Anterior cingulate cortex (tissue), 58 donors: ENCODE measurements at places on chromosomes 7 and 10.

GRCh38 chr7:138075350-138075749, 909 bp upstream of the AKR1D1 start:
- DNase-seq = no peak

DNA sequence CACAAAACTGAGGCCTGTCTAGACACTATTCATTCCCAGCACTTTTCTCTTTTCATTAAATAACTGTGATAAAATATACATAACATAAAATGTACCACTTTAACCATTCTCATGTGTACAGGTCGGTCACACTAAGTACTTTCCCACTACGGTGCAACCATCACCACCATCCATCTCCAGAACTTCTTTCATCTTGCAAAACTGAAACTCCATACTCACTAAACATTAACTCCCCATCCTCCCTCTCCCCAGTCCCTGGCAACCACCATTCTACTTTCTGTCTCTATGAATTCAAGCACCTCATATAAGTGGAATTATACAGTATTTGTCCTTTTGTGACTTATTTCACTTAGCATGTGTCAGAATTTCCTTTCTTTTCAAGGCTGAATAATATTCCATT, 53.0 kb downstream of the ARHGAP12 start:
- DNase-seq = no peak

- no peak for DNase-seq
Observed at GRCh38 chr10:100072514-100072913, 9.2 kb downstream of the CPN1 start.

GRCh38 chr7:46879783-46880182, 702.1 kb downstream of the TNS3 start:
- no peak for DNase-seq

DNA sequence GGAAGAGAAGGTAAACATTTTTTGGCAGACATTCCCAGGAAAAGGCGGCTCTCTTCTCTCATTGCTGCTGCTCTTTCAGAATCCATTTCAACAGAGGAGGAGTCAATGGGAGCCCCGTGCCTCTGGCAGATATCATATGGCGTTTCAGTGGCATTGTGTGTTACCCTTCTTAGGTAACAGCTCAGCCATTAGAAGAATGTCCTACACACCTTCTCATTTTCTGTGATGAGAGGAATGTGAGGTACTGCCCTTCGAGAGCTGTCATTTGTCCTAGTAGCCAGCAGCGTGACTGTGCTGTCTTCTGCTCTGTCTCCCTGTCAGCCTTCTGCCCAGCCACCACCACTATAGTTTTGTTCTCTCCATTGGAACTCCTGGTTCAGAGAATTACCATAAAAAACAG, 102.4 kb downstream of the EGFR start:
- DNase-seq = no peak

- no peak for DNase-seq
Observed at GRCh38 chr7:132980402-132980801, 101.5 kb downstream of the CHCHD3 start.

GRCh38 chr10:28841625-28842024, 164.3 kb downstream of the BAMBI start:
- DNase-seq = no peak

DNA sequence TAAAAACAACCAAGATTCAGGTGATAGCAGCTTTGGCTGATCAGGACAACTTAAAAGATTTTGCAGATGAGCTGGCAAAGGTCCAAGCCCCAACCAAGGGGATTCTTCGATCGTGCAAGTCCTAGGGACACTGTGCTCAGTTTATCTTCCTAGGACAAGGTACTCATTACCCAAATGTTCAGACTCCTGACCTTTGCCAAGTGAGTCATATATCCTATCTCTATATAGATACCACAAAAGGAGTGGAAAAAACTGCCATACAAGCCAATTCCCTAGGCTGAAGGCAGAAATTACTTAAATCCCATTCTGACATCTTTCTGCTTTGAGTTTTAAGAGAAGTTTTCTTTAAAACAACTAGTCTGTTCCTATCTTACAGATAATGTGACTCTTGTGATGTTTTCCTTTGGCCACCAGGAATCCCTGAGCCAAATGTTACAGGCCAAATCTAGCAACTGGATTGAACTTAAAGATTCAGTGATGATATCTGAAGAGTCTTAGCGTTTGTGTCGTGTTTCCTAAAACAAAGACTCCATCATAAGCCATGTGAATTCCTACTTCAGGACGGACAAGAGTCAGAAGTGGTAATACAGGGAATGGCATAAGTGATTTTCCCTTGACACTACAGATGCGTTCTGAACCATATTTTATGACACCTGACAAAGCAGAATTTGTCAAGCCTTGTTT, 142.6 kb upstream of the ASAH2 start:
- no peak for DNase-seq
